ENCODE measurements at places on chromosomes 16 and 17.

DNA sequence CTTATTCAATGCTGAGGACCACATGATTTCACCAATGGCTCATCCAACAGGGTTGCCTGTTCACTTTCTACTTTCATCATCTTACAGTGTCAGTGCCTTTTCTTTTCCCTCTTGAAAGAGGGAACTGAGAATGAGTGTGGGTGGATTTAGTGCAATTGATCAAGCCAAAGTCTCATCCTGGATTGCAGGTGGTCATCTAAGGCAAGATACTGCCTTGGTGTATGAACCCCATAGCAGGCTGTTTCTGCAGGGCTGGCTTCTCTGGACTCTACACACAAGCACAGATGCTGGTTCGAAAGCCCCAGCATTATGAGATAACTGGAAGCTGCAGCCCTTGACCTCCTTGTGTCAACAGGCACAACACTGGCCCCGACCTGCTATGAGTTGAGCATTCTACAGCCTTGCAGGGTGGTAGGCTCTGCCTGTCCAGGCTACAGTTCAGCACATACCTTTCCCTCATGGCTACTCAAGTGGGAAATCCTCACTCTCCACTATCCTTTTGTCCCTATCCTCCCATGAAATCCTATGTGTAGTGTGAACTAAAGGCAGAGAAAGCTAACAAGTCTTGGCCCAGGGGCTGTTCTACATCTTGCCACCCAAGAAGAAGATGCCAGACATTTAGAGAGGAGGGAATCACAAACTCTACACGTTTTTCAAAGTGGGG lies 358.7 kb downstream of the SLC39A11 start:
- no peak overlapping the region for H3K4me3 ChIP-seq
- no peaks in the 10 kb centered on the region for H3K36me3 ChIP-seq
- no peak for DNase-seq
- H3K4me1 ChIP-seq, result peaks cover 2% of the 10 kb centered on the region
- peaks cover 52% of the 10 kb centered on the region for H3K27me3 ChIP-seq

DNA sequence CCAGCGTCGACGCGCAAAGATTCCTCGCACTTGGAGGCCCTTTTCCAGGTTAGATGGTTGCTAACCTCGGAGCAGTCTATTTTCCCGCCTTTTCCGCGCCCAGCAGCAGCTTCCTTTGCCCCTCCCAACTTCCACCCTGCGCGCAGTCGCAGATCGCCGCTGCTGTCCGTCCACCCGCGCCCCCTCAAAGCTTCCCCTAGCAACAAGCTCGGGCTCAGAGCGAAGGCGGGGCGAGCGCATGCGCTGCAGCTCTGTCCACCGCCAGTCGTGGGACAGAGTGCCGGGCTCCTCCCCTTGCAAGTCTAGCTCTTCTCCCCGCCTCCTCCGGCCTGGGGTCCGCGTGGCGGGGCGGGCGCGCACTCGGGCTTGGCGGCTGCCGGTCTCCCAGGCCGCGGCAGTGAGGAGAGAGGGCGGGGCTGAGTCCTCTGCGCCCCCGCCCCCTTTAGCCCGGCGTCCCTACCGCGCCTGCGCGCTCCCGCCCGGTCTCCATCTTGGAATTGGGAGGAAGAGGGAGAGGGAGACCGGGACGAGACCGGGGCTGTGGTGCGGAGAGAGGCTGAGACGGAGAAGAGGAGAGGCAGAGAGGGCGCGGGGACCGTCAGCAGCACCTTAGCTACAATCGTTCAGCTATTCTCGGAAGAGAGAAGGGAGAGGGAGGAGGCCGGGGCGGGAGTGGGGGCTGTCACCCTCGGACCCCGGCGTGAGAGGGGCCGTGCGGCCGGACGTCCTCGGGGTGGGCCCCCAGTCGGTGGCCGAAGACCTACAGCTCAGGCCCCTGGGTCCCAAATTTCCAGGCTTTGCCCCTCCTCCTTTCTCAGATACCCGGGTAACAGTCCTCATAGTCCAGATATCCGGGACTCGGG lies at the start of gene TAOK2:
TAOK2 (plus strand) TSS at position 485 of the 863 bp plus-strand sequence. CDS start 3,905 bp downstream, outside the sequence.
- H3K4me3 ChIP-seq, result peak within 1 kb of the TSS; percentile 95
- peak; percentile 99 for DNase-seq
- H3K4me1 ChIP-seq, result peaks cover 22% of the 10 kb centered on the region
- no peaks in the 10 kb centered on the region for H3K27me3 ChIP-seq

- no peaks in the 10 kb centered on the region for H3K36me3 ChIP-seq
These were observed 56.0 kb upstream of the FAM20A start for GRCh38 chr17:68657166-68657565.

DNA sequence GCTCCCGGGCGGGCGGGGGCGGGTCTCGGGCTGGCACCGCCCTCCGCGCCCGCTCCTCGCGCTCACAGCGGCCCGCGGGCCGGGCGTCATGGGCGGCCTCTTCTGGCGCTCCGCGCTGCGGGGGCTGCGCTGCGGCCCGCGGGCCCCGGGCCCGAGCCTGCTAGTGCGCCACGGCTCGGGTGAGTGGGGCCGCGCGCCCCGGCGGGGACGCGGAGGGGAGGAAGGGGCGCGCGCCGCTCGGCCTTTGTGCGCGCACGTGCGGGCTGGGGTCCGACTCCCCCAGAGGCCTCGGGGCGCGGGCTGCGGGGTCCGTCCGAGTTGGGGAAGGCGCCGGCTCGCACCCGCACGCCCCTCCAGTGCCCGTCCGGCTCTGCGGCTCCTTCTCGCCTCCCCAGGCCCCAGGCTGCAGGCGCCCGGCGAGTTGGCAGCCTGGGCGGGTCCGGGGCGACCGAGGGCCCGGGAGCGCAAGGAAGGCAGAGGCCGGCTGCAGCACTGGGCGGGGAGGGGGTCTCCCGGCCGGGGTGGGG lies at the start of gene NME4:
NME4 (plus strand) TSS at position 65 of the 527 bp plus-strand sequence; CDS start at position 89, 24 bp downstream.
- peak within 1 kb of the TSS; percentile 86 for H3K4me3 ChIP-seq
- no peaks in the 10 kb centered on the region for H3K36me3 ChIP-seq
- peak within 1 kb of the TSS; percentile 96 for H3K27ac ChIP-seq
- peak; percentile 37 for DNase-seq
- no peaks in the 10 kb centered on the region for H3K27me3 ChIP-seq

DNA sequence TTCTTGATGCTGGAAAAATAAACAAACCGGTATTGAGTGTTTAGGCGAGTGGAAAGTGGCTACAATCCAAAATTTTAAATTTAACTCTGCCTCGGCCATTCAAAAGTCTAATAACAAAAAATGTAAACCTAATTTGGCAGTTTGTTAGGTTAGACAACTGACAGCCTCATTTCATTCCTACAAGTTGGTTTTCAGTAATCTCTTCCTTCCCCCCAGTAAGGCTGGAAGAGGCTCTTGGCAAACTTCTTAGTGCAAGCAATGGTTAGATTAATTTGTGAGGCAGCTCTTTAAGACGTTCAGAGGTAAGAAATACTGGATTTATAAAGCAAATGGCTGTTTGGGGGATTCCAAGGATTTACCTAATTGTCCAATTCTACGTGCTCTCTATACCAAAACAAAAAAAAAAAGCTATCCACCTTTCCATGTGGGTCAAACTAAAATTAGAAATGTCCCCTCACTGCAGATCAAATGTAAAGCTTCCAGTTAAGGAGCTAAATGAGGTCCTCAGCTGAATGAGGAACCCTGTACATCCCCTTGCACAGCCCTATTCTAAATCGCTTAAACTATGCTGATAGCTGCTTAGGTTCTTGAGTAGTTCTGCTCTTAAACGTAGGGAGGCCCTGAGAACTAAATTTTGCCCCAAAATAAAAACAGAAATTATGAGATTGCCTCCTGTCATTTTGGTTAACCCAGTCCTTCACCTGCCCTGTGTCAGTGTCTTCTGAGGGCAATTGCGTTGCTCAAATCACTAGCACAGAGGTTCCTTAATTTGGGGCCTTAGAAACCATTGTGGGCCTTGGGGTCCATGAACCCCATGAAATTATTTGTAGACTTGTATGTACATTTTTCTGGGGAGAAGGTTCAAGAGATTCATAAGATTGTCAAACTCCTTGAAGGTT lies 2.9 kb downstream of the HEXIM1 start:
- H3K27ac ChIP-seq, result peak overlapping the region; percentile 8
- no peaks in the 10 kb centered on the region for H3K27me3 ChIP-seq
- peak overlapping the region; percentile 60 for H3K4me3 ChIP-seq
- no peaks in the 10 kb centered on the region for H3K36me3 ChIP-seq
- H3K4me1 ChIP-seq, result peaks cover 26% of the 10 kb centered on the region
- DNase-seq, result no peak

GRCh38 chr16:65336160-65336559 lies 214.3 kb upstream of the CDH11 start:
- H3K4me3 ChIP-seq, result no peak overlapping the region
- H3K36me3 ChIP-seq, result no peaks in the 10 kb centered on the region

DNA sequence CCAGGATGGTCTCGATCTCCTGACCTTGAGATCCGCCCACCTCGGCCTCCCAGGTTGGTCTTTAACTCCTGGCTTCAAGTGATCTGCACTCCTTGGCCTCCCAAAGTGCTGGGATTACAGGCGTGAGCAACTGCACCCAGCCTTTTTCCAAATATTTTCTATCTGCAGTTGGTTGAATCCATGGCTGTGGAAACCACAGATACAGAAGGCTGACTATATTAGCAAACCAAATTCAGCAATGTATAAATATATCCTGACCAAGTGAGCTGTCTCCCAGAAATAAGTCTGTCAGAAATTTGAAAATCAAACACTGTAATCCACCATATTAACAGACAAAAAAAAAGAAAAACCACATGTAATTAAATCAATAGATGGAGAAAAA lies 9.6 kb downstream of the CFDP1 start:
- no peak for DNase-seq
- H3K4me3 ChIP-seq, result no peak overlapping the region
- H3K27me3 ChIP-seq, result no peaks in the 10 kb centered on the region
- H3K4me1 ChIP-seq, result peaks cover 14% of the 10 kb centered on the region
- H3K36me3 ChIP-seq, result no peaks in the 10 kb centered on the region
- H3K27ac ChIP-seq, result no peak overlapping the region

DNA sequence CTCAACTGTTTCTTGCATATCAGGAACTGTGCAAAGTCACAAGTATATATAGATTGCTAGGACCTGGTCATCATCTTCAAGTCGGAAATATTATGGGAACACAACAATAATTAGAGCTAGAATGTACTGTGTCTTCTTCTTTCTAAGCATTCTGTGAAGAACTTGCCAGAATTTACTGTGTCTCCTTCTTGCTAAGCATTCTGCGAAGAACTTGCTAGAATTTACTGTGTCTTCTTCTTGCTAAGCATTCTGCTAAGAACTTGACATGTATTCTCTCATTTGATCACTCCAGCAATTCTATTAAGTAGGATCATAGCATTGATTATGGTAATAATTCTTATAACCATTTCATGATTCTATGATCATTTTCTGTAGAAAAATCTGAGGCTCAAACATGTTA lies 231.7 kb downstream of the FOXL1 start:
- H3K4me3 ChIP-seq, result no peak overlapping the region
- no peak for DNase-seq
- no peaks in the 10 kb centered on the region for H3K36me3 ChIP-seq
- H3K4me1 ChIP-seq, result peaks cover 1% of the 10 kb centered on the region
- peaks cover 70% of the 10 kb centered on the region for H3K27me3 ChIP-seq
- no peak overlapping the region for H3K27ac ChIP-seq

DNA sequence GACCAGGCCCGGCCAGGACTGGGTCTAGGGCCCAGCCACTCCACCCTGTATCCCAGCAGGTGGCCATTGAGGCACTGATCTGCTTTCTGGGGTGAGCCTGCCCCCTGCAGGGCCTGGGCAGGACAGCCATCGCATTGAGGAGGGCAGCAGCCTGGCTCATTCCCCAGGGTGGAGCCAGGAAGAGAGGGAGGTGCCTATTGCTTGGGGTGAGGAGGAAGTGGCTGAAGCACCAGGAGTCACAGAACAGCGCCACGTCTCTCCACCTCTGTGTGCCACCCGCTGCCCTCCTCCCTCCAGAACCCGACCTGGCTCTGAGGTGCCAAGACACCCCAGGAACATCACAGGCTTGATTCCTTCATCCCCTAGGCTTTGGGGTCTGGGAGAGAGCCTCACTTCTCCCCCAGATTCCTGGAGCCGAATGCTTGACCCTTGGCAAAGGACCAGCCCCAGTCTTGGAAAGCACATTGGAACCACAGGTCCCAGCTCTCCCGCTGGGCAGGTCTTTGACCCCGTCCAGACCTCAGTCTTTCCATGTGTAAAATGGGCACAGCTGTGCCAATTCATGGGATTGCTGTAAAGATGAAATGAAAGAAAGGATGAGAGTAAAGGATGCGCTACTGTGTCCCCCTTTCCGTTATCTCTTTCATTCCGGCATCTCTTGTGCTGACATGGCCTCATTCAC lies 7.2 kb upstream of the KRT36 start:
- H3K27ac ChIP-seq, result no peak overlapping the region
- peak; percentile 53 for DNase-seq
- no peaks in the 10 kb centered on the region for H3K4me1 ChIP-seq

- H3K27me3 ChIP-seq, result peaks cover 88% of the 10 kb centered on the region
- H3K27ac ChIP-seq, result no peak overlapping the region
- H3K4me3 ChIP-seq, result no peak overlapping the region
- H3K4me1 ChIP-seq, result peaks cover 40% of the 10 kb centered on the region
- no peak for DNase-seq
- H3K36me3 ChIP-seq, result no peaks in the 10 kb centered on the region
These were observed 6.1 kb upstream of the LHX1 start for GRCh38 chr17:36931096-36931696.

DNA sequence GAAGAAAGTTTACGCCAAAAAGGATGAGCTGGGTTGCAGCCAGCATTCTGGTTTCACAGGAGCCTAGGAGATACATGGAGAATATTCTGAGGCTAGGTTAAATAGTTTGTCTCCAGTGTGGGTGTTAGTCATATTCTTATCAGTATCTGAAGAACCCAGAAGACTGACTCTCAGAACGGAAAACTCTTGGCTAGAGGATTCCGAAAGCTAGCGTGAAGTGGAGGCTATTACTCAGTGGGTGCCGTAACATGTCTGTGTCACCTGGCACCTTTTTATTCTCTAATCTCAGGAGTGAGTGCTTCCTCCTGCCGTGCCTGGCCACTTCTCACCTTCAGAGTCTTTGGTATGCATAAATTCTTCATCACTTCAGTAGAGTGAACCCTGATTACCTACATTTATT lies 199.5 kb downstream of the WWOX start:
- H3K27ac ChIP-seq, result no peak overlapping the region
- no peaks in the 10 kb centered on the region for H3K36me3 ChIP-seq
- DNase-seq, result no peak
- H3K27me3 ChIP-seq, result no peaks in the 10 kb centered on the region

GRCh38 chr17:4307179-4307930 lies 43.6 kb upstream of the ANKFY1 start:
- H3K4me1 ChIP-seq, result peaks cover 18% of the 10 kb centered on the region
- DNase-seq, result no peak
- H3K4me3 ChIP-seq, result no peak overlapping the region

DNA sequence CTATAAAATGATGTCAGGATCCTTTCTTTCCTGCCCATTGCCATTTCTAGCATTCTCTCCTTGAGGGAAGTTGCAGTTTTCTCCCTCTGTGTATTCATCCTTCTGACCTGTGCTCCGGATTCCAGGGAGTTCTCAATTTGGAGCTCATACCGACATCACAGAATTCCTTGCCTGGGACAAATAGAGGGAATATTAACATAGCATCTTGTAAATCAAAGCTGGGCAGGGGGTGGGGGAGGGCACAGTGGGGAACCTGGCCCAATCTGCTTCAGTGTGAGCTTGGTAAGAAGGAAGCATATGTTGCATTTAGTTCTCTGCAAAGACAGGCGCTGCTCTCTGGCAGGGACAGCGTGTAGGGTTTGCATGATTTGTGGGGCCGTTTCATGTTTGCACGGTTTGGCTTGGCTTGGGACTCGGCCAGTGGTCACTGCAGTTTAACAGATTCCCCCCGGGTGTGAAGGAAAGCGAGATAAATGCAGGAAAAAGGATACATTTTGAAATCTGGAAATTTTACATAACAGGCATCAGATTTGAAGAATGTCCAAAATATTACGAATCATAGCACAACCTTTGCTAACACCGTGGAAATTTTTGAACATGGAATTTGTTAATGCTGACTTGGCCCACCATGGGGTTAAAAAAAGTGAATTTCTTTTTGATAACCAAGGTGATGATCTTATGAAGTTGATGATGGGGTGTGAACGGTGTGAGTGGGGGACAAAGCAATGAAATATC lies 178.0 kb downstream of the WWOX start:
- peaks cover 8% of the 10 kb centered on the region for H3K27me3 ChIP-seq
- no peak for DNase-seq
- no peak overlapping the region for H3K4me3 ChIP-seq
- peaks cover 2% of the 10 kb centered on the region for H3K4me1 ChIP-seq
- H3K36me3 ChIP-seq, result peaks cover 8% of the 10 kb centered on the region

Data from progenitor cell of endocrine pancreas (in vitro differentiated cells).